KBM-7 (cell line): ENCODE measurements at places on chromosomes 13 and 19.

DNA sequence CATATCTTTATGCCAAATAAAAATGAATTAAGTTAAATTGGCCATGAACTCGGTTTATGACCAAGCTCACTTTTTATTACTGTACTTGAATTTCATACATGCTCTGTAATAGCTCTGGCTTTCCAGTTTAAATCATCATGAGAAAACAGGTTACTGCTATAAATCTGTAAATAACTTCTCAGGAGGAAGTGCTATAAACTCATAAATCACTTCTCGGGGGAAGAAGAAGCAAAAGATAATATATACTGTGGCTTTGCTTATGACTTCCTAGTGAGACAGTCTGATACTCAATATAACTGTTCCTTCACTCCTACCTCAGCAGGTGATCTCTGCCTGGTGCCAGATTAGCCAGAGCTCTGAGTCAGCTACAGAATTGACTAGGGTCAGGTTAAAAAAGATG, 12.5 kb downstream of the SUPT20H start:
- DNase-seq = no peak

GRCh38 chr13:112060282-112060830, 6.6 kb upstream of the SOX1 start:
- DNase-seq = no peak

GRCh38 chr13:47025791-47026447, 129.1 kb upstream of the HTR2A start:
- DNase-seq = no peak

GRCh38 chr19:8662263-8662662, 31.8 kb downstream of the NFILZ start:
- DNase-seq = no peak

GRCh38 chr13:30808600-30808999, 73.3 kb downstream of the ALOX5AP start:
- DNase-seq = no peak

DNA sequence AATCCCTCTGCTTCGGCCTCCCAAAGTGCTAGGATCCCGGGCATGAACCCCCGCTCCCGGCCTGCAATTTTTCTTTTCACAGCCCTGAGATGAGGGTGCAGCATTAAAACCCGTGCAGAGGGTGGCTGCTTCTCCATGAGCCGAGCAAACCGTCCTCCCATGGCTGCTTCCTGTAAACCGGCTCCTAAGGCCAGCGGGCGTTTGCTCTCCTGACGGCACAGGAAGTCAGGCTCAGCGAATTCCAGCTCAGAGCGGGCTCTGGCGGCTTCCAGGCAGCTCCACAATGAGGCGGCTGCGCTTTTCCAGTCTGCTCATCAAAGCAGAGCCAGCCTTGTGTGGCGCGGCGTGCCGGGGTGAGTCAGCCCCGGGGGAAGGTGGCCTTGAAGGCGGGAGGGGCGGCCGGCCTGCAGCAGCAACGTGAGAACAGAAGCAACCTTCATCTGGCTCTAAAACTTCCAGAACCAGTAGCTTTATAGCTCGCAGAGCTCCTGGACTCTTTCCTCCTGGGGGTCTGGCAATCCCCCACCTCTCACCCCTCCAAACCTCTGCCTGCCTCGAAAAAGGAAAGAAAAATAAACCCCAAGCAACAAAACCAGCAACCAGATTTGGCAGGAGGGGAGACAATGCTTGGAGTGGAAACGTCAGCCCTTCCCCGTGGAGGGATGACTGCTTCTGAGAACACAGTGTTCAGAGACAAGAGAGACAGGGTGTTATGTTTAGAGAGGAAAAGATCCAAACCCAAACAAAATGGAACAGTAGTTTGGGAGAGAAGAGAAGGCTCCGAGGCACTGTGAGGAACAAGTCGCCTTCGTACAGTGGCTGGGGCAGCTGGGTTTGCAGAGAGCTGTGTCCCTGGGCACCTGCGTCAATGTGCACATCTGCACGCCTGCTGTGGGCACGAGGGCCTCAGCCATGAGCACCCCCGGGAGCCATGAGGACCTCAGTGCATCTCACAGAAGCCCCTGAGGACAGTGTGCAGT, 67.8 kb downstream of the GADD45B start:
- peak; percentile 94 for DNase-seq

DNA sequence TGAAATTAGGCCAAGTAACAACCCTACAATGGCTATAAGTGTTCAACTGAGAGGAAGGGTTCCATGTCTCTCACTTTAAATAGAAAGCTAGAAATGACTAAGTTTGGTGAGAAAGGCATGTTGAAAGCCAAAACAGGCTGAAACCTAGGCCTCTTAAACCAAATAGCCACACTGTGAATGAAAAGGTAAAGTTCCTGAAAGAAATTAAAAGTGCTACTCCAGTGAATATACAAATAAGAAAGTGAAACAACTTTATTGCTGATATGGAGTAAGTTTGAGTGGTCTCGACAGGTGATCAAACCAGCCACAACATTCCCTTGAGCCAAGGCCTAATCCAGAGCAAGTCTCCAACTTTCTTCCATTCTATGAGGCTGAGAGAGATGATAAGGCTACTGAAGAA, 209.6 kb downstream of the KLF12 start:
- DNase-seq = no peak

DNA sequence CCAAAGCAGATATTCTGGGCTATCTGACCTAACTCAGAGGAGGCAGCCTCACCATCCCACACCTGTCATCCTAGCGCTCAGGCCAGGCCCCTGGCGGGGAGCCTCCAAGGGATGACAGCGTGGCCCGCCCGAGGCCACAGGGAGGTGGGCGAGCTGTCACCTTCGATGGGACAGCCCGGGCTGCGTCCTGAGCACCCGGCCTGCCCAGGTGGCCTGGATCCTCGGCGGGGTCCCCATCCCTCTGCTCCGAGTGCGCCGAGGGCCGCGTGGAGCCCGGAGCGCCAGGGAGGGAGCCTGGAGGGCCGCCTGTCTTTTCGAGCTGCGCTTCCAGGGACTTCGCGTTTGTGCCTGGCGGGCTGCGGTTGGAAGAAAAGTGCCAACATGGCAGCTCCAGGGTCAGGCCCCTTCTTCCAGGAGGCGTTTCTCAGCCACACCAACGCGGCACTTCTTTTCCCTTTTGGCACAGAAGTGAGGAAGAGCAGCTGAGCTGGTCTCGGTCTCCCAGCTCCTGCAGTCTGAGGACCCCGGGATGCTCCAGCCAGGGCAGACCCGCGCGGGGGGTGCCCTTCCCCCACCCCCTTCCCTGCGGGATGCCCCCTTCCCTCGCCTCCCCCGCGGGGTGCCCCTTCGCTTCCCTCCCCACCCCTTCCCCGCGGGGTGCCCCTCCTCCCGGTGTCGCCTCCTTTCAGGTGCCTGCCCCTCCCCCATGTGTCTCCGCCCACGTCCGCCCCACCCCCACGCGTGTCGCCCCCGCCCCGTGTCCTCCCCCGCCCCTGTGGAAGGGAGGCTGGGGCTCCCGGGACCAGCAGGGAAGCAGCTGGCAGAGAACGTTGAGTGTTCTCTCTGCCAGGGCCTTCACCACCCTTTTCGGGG, 42.3 kb downstream of the GJA3 start:
- no peak for DNase-seq

- no peak for DNase-seq
Observed at GRCh38 chr13:108645376-108645775, 16.0 kb downstream of the MYO16 start.

GRCh38 chr13:23684647-23685046, 114.4 kb downstream of the TNFRSF19 start:
- DNase-seq = no peak

GRCh38 chr19:56351208-56351607, 36.6 kb upstream of the ZSCAN5A start:
- no peak for DNase-seq

DNA sequence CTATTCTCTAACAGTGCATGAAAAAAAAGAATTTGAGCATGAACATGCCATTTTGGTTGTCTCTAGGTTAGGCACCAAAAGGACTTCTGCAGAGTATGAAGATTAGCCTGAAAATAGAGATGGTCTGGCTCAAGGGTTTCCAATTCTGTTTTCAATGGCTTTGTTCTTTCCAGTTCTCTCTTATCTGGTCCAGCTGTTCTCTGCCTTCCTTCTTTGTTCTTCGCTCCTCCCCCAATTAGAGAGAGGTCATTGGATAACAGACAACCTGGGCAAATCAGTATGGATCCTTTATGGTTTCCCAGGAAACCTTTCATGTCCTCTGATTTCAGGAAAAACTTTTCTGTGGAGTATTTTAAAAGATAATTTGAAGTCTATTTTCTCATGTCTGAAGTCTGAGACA, 623.4 kb downstream of the PCDH17 start:
- DNase-seq = no peak

DNA sequence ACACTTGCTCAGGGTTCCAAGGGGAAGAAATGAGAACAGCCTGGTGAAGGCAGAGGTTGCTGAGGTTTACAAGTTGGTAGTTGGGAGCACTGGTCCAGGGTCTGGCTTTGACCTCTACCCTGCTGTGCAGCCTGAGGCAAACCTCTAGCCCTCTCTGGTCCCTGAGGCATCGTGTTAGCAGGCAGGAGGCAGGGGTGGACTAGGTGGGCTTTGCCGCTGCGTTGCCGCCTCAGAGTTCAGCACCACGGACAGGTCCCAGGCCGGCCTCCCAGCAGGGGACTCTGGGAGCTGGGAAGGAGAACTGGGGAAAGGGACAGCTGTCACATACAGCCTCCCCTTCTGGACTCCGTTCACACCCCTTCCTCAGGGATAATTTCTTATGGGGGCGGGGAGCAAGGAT, 3.1 kb downstream of the NCAN start:
- peak; percentile 68 for DNase-seq
